ENCODE measurements at places on chromosomes 2 and 18.

DNA sequence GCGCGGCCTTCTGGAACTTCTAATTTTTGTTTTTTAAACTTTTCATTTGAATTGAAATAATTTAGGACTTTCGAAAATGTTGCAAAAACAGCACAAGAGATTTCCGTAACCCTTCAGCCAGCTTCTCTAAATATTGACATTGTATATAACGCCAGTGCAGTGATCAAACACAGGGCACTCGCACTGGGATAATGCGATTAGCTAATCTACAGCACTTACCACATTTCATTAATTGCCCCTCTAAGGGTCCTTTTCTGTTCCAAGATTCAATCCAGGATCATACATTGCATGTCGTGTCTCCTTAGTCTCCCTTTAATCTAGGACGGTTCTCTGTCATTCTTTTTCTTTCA, 343 bp upstream of the CD302 start:
- no peak for DNase-seq

DNA sequence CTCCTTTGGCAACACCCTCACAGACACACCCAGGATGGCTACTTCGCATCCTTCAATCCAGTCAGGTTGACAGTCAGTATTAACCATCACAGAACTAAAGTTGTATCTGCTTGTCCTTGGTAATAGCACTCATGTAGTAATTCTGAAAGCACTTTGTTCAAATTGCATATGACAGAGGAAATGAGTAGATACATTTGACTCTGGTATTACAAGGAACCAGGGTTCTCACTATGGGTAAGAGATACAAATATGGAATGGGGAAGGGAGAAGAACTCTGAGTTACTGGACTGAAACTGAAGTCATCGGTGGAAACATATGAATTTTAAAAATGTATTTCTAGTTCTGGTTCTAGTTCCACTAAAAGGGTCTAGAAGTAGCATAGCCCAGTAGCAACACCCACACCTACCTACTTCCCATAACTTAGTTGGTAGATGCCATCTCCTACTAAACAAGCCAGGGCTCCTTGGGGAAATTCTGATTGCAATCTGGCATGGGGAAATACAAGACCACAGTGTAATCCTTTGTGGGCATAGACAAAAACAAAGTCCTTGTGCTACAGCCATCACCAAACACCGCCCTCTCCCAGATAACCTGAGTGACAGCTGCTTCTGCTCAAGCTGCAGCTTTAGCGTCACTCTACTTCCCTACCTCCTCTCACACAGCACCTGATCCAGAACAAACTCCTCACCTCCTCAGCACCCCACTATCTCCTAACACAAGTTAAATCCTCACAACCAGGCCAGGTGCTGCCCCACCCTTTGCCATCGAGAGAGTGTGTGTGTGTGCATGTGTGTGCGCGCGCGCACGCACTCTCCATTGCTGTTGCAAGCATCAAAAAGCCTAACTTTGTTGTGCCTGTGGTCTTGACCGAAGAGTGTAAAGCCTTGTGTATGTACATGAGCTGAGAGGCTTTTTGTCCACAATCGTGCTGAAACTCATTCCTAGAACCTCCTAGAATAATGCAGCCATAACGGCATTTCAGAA, 31.4 kb upstream of the CD226 start:
- no peak for DNase-seq

DNA sequence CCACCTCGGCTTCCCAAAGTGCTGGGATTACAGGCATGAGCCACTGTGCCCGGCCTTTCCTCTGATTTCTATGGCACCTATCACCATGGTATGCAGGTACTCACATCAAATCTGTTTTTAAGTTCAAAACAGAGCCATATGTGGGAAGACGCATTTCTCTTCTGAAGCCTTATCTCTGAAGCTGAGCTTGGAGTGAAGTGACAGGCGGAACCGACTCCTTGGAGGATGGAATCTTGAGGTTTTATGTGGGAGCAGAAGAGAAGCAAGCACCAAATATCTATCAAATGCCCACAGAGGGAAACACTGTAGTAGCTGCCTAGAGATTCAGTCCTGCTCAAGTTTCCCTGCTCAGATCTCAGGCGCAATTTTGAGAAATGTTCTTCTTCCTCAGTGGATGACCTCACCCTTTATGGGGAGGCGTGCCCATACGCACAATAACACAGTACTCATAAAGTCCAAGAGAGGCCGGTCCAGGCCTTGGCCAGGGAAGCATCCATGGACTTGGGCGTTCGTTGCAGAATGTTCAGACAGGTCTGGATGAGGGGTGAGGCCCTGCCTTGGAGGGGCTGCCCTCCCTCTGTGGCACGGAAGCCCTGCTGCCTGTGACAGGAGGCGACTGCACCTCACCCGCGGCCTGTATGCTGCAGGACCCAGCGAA, 67.9 kb downstream of the HNRNPLL start:
- DNase-seq, result no peak

DNA sequence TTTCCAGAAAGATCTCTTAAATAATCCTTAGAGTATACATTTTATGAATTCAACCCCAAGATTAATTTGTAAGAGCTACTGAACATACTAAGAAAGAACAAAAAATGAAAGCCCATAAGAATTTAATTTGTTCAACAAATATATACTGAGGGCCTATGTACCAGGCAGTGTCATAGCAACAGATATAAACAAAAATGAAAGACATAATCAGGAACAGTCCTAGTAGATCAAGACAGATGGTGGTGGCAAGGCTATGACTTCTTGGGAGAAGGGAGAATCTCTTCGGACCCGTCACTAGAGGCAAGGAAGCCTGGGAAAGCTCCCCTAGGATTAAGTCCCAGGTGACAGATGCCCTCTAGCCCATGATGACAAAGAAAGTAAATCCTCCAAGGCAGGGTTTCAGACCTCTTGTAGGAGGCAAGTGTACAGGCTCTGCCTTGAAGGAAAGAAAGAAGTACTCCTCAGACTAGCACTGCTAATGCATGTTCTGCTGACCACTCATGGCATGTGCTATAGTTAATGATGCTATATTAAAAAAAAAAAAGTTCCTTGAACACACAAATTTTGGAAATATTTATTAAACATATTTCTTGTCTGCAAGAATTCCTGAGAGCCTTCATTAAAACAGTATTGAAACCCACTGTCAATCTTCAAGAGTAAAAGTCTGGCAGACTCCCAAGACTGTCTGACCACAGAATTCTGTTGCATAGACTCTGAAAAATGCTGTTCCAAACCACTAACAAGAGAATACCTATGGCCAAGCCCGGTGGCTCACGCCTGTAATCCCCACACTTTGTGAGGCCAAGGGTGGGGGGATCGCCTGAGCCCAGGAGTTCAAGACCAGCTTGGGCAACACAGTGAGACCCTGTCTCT, 31.5 kb downstream of the NOL10 start:
- DNase-seq, result no peak
